ENCODE measurements at places on chromosomes 2 and 18.

DNA sequence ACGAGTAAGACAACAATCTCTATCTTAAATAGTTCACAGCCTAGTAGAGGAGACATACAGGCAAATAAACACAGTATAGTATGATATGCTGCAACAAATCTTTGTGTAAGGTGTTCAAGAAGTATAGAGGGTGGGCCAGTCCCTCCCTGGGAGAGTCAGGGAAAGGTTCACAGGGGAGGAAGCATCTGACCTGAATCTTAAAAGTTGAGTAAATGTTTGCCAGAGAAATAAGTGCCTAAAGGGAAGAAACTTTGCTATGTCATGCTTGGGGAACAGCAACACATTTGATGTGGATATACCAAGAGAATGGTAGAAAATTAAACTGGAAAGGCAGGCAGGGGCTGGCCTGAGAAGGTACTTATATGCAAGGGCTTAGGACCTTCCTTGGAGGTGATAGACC lies 125.7 kb upstream of the CYP26B1 start:
- no peak for DNase-seq

DNA sequence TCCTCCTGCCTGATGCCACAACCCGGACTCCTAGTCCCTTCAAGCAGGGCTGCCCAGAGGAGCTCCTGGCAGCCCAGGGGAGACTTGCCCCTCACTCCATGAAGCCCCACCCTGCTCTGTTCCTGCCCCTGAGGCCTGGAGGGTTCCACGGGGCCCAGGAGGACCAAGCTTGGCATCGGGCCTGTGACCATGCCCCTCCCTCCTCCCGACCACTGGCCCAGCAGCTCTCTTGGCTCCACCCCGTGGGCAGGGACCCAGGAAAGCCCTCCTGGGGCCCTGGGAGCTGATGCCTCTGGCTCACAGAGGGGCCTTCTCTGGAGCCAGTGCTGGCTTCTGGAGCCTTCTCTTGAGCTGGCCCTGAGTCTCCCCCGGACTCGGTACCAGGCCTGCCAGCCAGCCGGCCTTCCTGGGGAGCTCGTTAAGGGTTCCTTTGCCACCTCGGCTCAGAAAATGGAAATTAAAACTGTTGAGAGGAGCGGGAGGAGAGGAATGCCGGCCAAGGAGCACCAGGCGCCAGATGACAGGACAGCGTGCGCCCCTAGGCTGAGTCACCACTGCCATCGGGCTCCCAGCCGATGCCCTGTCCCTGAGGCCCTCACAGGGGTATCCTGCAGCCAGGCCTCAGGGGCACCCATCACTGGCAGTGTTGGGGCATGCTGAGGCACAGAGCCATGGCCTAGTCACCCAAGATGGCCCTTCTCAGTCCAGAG lies 40.6 kb upstream of the SNED1 start:
- no peak for DNase-seq

DNA sequence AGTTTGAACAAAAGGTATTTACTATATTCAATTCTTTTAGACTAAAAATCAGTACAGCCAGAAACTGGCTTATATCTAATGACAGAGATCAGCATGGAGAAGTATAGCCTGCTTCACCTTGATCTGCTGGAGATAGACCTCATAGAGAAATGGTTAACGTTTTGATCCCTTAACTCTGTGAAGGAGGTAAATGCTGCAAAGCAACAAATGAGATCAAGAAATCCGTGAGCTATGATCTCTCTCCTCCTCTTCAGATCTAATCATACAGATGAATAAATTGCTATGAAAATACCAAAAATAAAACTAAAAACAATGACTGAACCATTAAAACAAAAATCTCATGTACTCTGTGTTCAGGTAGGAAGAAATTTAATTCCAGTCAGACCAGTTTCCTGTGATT lies 42.8 kb downstream of the KLHL14 start:
- DNase-seq: no peak

DNA sequence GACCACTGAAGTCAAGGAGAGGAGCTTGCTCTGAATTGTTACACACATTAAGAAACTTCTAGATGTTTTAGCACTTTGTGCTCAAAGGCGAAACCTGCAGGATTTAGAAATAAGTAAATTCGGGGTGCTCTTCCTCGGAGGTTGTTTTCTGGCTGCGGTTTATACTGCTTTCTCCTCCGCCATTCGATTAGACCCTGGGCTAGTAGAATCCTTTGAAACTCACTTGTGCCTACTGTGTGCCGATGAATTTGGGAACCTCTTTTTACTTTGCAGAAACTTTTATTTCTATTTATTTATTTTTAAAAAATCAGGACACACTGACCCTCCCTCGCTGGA lies 3.5 kb downstream of the MEIS1 start:
- DNase-seq: no peak
